Cortex of kidney (tissue), 1 donor: ENCODE measurements at places on chromosomes 6 and 20.

DNA sequence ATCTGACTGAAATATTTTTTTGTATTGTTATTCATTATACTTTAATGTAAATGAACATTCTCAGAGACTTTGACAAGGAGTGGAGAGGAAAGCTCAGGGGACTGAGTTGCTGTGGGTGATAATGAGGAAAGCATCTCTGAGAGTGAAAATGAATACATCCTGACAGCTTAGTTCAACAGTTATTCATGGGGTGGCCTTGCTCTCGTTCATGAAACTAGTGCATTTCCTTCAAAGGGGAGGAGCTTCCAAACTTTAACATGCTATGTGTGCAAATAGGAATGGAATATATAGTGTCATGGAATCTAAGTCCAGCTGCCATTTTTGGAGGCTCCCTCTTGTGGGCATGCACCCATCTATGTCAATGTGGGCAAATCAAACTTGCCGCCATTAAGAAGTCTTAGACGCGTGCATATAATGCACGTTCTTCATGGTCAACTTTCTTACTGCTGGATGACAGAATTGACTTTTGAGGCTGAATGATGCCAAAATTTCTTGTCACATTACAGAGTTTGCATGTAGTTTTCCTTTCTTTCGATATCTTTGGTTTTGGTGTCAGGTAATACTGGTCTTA is 124.3 kb upstream of the TMEM170B start:
- DNase-seq, result no peak

DNA sequence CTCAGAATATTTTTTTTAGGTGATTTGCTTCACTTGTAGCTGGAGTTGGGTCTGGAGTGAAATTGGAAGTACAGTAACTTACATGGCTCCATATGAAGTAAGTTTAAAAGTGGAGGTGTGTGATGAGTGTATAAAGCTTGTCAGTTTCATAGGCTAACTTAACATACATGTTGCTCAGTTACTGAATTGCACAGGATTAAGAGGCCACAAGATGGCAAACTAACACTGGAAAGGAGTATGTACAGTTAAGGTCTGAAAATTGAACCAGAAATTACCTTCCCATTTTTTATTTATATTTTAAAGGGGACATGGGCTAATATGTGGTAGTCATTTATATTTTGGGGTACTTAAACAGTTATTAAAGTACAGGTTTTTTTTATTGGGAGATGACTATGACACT is 45.3 kb upstream of the SMIM8 start:
- no peak for DNase-seq

- DNase-seq, result no peak
Measured at GRCh38 chr6:169858935-169859351, 107.5 kb downstream of the ERMARD start.

- DNase-seq, result no peak
Measured at GRCh38 chr20:38591474-38592410, 9.9 kb upstream of the ARHGAP40 start.

DNA sequence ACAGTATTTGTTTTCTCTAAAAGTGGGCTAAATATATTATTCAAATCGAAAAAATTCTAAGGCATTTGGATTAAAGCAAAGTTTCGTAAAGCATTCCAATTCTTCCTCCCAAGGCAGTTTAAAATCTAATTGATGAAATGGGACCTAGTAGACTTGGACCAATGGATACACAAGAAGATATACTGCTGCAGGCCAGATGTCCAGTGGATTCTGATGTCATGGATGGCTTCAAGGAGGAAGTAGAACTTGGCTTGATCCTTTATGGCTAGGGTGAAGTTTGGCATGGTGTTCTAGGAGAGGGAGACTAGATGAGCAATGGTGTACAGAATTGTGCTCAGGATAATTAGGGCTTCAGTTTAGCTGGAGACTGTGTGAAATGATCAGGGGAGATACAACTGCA is 559.5 kb upstream of the MMS22L start:
- DNase-seq, result no peak

DNA sequence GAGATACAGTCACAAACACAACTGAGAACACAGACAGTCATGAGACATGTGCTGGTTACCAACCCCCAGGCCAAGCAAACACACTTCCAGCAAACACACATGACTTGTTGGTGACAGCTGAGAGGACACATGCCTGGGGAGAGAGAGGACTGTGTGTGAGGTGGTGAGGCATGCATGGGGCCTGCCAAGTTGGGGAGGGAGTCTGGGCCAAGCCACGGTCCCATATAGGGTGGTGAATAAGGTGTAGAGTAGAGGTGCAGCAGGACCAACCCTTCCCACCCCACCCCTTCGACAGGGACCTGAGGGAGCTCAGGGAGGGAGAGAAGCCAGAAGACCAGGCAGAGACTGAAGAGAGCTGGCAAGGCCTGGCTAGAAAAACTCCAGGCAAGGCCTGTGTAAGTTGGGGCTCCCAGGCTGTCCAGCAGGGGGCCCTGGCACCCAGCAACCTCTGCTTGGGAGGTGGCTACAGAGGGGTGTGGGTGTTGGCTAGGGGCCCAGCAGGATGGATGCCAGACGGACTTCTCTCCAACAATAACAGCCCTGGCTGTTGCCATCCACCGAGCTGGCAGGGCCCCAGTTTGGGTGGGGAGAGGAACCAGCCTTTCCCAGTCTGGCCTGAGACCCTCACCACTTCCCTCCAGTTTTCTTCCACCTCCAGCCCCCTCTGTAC is 2.0 kb upstream of the SLC29A1 start:
- peak; percentile 12 for DNase-seq

- no peak for DNase-seq
Measured at GRCh38 chr6:139243536-139243935, 48.3 kb downstream of the TXLNB start.
